Esophagus muscularis mucosa (tissue), 4 donors: ENCODE measurements at places on chromosomes 4 and X. TPM values are rescaled to one million over a fixed set of nuclear protein-coding genes. Genes with fewer than 3 reads are reported as not detected.
A peak's percentile ranks its signal among the peaks of the same experiment; 100 is the strongest.

- H3K27ac ChIP-seq: no peak overlapping the region
- H3K4me1 ChIP-seq: no peaks in the 10 kb centered on the region
- no peaks in the 10 kb centered on the region for H3K27me3 ChIP-seq
- DNase-seq: no peak
- H3K36me3 ChIP-seq: no peaks in the 10 kb centered on the region
- H3K4me3 ChIP-seq: no peak overlapping the region
Measured at GRCh38 chrX:136086521-136086920, 60.8 kb upstream of the FHL1 start.

DNA sequence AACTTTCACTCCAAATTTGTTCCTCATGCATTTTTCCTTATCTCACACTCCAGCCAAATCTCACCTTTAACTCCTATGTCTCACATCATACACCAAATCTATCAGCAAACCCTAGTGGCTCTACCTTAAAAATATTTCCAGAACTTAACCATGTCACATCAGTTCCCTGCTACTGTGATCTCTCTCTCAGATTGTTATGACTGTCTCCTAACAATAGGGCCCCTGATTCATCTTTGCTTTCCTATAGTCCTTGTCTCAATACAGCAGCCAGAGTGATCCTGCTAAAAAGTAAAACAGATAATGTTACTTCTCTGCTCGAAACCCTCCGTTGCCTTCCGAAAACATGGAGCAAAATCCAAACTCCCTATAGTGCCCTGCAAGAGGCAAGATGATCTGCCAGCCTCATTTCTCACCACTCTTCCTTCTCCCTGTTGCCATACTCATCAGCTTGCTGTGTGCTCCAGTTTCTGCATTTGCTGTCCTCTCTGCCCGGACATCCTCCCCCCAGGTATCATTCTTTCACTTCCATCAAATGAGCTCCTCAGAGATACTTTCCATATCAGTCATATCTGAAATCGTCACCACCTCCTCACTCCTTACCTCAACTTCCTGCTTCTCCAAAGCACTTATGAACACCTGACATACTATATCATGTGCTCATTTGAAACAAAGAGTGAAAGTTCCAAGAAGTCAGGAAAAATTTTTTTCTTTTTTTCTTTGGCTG lies 293.4 kb upstream of the NR3C2 start:
- DNase-seq: peak; percentile 70
- no peaks in the 10 kb centered on the region for H3K36me3 ChIP-seq
- H3K4me1 ChIP-seq: no peaks in the 10 kb centered on the region
- no peak overlapping the region for H3K27ac ChIP-seq

Gene TECRL
- total RNA-seq: 0.11 TPM

Gene MEPE
- not detected for total RNA-seq

Gene C4orf51
- total RNA-seq: not detected
